Kidney (tissue), 22 donors: ENCODE measurements at places on chromosomes 6 and 20.

- no peak for DNase-seq
Measured at GRCh38 chr6:92369309-92369708, 1050.0 kb downstream of the EPHA7 start.

DNA sequence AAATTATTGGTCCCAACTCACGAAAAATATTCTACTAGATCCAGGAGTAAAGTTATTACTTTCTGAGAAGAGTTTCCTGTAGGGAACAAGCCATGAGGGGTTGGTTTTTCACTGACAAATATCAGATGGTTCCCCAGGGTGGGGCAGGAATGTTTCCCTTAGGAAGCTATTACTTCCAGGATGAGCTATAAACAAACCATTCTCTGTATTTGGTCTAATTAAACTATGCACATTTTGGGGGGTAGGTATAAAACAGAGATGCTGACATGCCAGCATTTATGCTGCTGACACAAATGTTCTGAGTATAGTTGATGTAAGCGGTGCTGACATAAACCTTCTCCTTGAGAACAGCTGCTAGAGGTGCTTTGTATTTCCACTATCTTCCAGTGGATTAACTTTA is 54.2 kb downstream of the OGFRL1 start:
- no peak for DNase-seq

DNA sequence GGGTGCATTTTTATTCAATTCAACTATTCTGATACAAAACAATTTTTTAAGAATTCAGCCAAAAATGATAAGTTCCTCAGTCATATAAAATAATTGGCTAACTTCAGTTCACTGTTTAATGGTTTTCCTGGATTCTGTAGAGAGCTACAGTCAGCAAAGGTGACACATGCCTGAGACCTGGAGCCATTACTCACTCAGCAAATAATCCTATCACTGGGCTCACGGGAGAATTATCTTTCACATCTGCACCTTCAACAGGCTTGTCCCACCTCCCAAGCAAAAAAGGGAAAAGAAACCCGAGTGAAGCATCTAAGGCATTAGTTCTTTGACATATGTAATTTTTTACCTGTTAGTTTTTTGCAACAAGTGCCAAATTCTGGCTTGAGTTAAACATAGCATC is 34.9 kb upstream of the FOXA2 start:
- DNase-seq, result no peak

DNA sequence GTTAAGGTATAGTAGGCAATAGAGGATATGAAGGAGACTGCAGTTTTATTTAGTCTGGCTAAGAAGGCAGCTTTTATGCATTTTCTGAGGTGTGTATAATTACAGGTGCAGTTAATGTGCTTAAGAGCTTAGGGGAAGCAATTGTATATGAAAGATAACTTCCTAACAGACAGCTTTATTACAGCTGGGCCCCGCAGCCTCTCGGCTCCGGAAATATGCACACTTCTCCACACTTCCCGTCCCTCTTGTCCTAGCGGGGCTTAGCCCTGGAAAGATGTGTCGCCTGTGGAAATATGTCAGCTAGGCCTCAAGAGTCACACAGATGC is 178.4 kb upstream of the ARID1B start:
- DNase-seq, result no peak

DNA sequence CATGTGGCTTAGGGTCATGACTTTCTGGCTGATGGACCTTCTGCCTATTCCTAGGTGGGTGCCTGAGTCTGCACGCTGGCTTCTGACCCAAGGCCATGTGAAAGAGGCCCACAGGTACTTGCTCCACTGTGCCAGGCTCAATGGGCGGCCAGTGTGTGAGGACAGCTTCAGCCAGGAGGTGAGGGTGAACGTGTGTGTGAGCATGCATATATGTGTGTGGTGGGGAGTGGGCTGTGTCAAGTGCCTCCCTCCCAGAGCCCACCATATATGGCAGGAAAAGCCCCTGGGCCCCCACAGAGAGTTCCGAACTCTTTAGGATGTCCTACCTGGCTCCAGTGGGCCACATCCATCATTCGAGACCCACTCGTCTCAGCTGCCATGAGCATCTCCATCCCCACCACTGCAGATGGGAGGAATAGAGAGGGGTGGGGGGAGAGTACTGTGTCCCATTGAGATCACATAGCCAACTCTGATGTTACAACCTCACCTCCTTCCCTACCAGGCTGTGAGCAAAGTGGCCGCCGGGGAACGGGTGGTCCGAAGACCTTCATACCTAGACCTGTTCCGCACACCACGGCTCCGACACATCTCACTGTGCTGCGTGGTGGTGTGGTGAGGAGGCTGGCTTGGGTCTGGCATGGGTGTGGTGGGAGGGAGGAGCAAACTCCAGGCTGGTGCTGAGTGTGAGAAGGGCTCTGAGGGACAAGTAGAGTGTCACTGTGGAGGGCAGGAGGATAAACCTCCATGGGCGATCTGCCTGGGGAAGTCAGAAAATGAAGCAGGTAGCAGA is 3.2 kb downstream of the SLC22A7 start:
- DNase-seq, result no peak

GRCh38 chr20:58081846-58082245 is 146.6 kb downstream of the ANKRD60 start:
- DNase-seq, result no peak

- DNase-seq, result no peak
Measured at GRCh38 chr20:59074456-59074855, 31.9 kb upstream of the PRELID3B start.

- no peak for DNase-seq
Measured at GRCh38 chr6:80174900-80175572, 68.6 kb downstream of the BCKDHB start.

DNA sequence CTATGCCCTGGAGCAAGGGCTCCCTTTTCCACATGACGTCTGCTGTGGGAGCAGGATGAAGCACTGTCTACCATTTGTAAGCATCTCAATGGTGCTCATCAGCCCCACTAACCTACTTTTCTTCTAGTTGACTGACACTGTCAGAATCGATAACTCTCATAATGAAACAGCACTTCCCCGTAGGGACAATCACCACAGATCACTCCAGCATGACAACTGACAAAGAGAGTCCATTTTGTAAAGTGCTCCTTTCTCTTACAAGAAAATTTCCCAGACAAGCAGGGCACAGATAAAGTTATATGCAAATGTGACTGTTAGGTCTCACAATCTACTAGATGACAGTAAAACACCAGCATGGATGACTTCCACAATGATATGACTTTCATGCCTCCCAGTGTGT is 46.4 kb downstream of the HEBP2 start:
- no peak for DNase-seq

DNA sequence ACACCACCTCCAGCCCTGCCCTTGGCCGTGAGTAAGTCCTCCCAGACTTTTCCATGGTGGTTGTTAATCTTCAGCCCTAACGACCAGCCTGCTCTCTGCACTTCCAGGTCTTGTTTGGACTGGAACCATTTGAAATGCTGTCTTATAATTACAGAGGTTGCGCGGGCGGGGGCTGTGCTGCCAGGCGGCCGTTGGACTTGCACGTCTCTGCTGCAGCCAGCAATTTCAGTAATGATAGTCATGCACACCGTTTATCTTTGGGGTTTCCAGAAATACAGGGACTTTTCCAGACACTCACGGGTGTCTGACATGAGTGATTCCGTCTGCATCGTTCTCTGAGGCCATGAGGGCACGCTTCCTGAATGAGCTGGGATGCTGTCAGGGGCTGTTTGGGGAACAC is 118.2 kb downstream of the BMP7 start:
- no peak for DNase-seq

- no peak for DNase-seq
Measured at GRCh38 chr6:67875877-67876383, 759.2 kb upstream of the ADGRB3 start.

DNA sequence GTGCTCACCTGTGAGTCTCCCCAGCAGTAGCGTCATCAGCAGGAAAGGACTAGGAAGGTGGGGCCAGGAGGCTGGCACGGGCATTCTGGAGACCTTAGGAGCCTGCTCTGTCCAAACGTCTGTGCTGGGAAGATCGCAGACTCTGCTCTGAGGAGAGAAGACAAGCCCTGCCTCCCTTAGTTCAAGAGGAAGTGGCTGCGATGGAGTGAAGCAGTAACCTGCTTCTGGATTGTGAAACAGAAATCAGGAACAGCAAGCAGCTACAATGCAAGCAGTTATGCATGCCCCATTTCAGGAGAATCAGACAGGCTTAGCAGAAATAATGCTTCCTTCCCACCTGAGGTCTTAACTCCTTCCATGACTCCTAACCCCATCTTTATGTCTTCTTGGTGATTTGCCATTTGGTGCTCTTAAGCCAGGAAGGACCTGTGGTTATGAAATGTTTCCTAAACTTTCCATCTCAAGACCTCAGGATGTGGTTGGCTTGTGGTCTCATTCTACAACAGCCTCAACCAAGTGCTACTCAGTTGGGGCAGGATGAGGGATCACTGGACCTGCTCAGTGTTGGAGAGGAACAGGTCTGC is at the start of gene SIRPB1:
Gene SIRPB1, minus strand, starts transcription at position 149 of the 584 bp plus-strand sequence. Its CDS starts 65 bp downstream, at position 84.
- DNase-seq, result no peak

GRCh38 chr20:48691523-48691922 is 136.3 kb downstream of the PREX1 start:
- no peak for DNase-seq

DNA sequence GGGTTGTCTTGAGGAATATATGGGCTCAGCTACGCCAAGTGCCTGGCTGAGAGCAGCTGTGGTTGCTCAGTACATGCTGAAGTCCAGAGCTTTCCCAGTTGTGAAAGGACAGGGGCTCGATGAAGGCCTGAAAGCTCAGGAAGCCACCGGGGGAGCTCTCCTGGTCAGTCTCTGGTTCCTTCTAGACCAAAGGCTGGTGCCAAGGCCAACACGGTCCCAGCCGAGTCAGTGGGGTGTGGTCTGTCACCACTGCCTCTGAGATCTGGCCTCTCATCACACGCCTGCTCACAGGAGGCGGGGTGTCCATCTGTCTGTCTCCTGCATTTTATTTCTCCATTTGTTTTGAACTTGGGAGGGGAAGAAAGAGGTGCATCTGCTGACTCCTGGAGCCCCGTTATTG is 4.9 kb upstream of the FAM83C start:
- no peak for DNase-seq

GRCh38 chr6:15319677-15320076 is 73.8 kb downstream of the JARID2 start:
- no peak for DNase-seq

DNA sequence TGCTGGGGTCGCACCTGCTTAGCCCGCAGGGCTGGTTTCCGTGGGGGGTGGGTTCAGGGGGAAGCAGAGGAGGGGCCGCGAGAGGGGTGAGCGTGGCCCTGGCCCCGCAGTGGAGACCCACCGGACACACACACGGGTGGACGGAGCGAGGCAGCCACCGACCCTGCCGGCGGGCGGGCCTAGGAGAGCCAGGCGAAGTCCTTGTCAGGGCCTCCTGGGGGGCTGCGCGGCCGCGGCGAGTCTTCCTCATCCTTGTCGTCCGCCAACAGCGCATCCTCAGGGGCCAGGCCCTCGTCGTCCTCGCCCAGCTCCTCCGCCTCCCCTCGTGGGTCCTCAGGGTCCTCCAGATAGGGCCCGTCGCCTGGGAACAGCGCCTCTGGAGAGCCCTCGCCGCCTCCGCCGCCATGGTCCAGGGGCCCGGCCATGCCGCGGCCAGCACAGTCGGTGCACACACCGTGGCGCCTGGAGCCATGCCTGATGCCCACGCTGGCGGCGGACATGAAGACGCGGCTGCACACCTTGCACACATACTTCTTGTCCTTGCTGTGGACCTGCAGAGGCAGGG is 7.3 kb downstream of the SLC2A4RG start:
- DNase-seq, result peak; percentile 71

DNA sequence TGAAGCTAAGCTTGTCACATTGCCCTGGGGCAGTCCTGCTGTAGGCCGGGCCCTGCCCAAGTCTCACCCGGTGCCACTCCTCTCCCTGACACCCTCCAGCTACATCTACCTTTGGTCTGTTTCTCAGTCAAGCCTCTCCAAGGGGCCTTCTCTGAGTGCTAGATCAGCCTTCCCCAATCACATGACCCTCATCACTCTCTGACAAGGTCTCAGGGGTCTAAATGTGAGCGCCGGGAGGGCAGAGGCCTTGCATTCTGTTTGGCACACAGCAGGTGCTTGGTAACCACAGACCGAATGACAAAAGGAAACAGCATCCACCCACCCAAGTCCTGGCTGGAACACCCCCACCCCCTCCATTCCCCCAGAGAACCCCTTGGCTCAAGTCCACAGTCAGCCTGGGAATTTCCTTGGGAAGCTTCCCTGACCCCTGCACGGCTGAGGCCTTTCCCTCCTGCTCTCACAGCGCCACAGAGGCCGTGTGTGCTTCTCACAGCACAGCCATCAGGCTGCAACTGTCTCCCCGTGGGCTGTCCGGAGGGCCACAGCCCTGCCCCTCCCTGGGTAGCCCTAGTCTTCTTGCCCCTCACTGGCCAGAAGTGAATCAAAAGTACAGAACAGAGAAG is 32.9 kb downstream of the PKIG start:
- no peak for DNase-seq

GRCh38 chr20:3751305-3751674 is 16.3 kb downstream of the ADISSP start:
- no peak for DNase-seq

- DNase-seq, result no peak
Measured at GRCh38 chr6:32603888-32604287, 14.2 kb upstream of the HLA-DRB1 start.

GRCh38 chr6:13445005-13445743 is 42.2 kb downstream of the GFOD1 start:
- peak; percentile 81 for DNase-seq

DNA sequence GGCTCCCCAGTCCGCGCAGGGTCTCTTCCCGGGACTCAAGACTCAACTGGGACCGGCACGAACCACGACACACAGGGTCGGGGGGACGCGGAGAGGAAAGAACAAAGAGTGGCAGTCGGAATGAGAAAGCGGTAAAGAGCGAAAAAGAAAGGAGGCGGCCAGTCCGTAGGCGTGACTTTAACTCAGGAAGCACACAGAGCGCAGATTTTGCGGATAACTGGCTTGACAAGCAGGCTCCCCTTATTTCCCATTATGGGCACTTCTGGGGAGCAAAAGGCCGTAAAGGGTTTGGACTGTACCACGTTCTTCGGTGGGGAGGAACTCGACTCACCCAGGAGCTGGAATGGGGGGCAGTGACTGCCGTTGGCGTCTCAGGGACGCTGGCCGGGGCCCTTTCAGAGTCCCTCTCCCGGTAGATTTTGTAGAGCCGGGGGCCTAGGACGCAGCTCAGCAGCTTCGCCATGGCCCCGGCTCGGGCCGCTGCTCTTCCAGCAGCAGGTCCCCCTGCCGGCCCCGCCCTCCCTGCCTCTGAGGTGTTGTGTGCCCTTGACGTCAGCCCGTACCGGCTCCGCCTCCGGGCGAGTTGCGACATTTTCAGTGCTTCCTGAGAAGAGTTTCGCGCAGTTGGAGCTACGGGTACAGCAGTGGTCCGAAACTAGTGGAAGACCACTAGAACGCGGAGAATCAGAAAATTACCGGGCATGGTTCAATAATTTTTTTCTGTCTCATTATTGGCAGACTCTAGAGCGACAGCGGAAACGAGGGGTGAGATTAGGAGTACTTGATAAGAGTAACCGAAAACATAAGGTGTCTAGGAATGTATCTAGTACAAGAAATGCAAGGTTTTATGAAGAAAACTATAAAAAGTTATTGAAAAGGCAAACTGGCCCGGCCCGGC is at the start of gene ABHD16A:
Gene ABHD16A, minus strand, starts transcription at position 506 of the 898 bp plus-strand sequence. Its CDS starts 43 bp downstream, at position 463.
- peak; percentile 99 for DNase-seq

GRCh38 chr6:139625081-139625939 is 250.9 kb upstream of the CITED2 start:
- DNase-seq, result no peak
